ENCODE measurements at places on chromosomes 2 and 18.

GRCh38 chr2:27854229-27854862, 35.8 kb downstream of the RBKS start:
- no peak for DNase-seq

DNA sequence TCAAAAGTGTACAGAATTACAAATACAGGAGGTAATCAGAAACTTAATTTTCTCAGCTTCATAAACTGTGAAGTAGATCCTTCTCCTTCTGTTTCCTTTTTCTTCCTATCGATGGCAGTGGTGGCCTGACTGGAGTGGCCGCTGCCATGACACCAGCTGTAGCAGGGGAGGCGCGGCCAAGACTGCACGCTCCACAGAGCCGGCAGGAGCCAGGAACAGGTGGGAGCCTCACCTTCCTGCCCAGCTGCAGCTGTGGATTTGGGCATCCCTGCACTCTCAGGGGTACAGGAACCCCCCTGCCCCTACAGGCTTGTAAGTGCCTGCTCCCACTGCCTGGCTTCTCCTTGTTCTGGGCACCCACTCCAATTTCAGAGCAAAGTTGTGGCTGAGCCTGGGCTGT, 76.1 kb downstream of the EPB41L3 start:
- no peak for DNase-seq

- DNase-seq = no peak
Measured at GRCh38 chr18:79405019-79405780, 9.5 kb downstream of the NFATC1 start.

GRCh38 chr2:236293241-236293810, 29.1 kb upstream of the ASB18 start:
- no peak for DNase-seq

DNA sequence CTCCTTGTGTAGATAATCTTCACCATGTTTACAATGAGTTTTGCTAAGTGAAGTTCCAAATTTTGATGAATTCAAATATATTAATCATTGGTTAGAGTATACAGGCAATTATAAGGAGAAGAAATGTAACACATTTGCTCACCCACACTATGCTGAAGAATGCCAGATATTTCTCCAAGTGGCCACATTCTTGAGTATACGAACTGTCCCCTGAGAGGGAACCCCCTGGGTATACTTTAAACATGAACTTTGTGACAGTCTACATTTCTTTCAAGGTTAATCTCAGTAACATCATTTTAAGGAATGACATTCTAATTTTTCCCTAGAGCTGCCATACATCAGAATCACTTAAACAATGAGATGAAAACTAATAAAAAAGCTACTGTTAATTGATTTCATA, 39.8 kb upstream of the CDKL4 start:
- DNase-seq = no peak

DNA sequence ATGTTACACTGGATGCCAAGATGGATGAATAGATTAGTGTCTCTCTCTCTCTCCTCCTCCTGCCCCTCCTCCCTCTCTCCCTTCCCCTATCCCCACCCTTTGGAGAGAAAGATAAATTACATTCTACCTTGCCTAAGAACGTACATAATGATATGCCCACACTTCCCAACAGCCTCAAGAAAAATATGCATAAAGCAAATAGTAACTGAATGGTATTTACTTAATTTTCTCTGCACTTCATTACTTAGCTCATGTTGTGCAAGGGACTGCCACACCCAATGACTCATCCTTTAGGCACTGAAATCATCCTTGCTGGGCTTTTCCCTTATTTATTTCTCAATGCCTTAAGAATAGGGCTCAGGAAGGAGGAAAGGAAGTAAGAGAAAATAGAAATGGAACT, 137.3 kb upstream of the PID1 start:
- DNase-seq = no peak
